ENCODE measurements at places on chromosomes 3 and 15.

GRCh38 chr15:100192097-100193080 lies 149.4 kb downstream of the ADAMTS17 start:
- no peak for DNase-seq

- DNase-seq: no peak
These were observed 475 bp downstream of the EIF4E3 start for GRCh38 chr3:71724584-71725270.

- DNase-seq: no peak
These were observed 296.7 kb upstream of the PROK2 start for GRCh38 chr3:72081471-72082185.

DNA sequence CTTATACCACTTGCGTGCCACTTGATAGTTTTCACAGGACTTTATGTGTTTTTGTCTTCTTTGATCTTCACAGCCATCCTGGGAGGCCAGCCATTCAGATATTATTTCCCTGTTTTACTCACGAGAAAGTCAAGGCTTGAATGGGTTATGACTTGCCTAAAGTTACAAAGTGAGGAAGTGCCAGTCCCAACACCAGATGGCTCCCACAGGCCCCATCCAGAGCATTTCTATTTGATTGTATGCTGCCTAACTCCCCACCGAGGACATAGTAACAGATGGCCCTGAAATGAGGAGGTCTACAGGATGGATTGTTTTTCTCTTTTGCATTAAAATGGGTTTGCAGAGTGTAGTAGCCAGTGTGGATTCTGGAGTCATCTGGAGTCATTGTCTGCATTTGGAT lies 74.5 kb downstream of the SPTSSB start:
- no peak for DNase-seq

DNA sequence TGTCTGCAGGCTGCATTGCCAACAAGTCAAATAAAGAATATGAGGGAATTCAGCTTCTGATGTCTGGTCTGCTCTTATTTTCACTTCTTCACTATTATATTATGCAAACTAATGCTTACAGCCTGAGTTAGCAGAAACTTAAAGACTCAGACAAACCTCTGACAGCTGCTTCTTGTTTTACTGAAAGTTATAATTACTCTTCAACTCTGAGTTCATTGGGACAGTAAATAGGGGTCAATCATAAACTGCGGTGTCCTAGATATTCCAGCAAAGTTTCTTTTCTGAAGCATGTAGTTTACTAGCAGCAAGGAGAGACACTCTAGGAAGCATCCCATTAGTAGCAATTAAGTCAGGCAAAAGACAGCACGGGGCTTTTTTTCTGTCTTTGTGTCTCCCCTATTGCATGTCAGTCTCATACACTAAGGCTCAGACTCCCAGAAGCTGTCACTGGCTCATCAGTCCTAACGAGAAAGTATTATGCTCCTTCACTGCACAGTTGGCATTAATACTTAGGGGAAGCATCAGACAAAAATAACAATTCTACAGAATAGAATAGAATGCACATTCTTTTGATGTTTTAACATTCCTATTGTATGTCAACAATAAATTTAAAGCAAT lies 1060.8 kb downstream of the ROBO1 start:
- DNase-seq: no peak

DNA sequence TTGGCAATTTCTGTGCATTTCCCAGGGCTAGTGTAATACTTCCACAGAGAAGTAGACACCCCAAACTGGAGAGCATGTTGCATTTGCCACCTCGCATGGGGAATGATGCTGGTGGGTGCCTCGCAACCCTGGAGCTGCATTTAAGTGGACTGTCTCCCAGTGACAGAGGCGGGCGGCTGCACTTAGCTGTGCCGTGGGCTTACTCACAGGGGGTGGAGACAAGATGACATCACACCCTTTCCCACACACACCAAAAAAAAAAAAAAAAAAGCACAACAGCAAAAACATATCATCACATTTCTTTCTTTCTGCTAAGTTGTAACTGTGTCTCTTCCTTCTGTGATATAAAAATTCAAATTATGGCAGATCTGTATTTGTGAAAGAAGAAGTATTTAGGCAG lies at the start of gene ABI3BP:
Gene ABI3BP, minus strand, starts transcription at position 113 of the 400 bp plus-strand sequence. Its CDS starts 37 bp downstream, at position 76.
- DNase-seq: no peak

GRCh38 chr15:74252291-74252690 lies 16.2 kb downstream of the CCDC33 start:
- no peak for DNase-seq

DNA sequence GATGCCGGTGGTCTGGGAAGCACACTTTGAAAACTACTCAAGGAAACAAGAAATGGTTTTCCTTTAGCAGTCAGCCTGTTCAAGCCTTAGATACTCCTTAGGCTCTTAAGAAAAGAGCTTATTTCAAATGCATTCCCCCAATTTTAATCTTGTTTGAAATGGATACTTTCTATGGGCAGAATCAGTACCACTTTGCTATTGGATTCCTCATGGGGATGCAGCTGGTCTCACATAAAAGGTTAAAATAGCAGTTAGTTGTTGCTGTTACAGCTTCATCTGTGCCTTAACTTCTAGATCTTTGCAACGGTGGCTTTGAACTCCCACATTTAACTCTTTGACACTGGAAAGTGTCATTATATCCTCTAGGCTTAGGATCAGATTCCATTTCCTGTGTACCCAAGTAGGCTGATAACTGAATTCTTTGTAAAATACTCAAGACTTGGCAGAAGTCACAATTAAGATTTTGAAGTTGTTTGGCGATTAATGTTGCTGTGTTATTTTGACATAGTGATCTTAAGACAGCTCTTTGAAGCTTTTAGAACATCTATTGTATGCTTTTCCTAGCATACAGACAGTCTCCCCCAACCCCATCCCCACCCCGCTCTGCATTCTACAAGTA lies 2.2 kb downstream of the THBS1 start:
- DNase-seq: no peak

DNA sequence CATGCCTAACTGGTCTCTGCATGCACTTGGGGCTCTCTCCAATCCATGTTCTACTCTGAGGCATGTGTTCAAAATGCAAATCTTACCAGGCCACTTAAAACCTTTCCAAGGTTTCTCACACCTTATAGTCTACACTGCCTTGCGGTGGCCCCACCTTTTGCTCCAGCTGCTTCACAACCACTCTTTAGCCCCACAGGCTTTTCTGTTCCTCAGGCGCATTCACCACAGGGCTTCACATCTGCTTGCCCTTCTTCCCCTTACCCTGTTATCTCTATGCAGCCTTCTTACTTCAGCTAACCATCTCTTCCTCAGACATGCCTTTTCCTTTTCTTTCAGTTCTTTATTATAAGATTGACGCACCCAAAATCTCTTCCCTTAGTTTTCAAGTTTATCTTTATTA lies 37.8 kb downstream of the MINDY4B start:
- no peak for DNase-seq

- DNase-seq: no peak
These were observed 40.2 kb upstream of the ARF4 start for GRCh38 chr3:57637391-57637790.

DNA sequence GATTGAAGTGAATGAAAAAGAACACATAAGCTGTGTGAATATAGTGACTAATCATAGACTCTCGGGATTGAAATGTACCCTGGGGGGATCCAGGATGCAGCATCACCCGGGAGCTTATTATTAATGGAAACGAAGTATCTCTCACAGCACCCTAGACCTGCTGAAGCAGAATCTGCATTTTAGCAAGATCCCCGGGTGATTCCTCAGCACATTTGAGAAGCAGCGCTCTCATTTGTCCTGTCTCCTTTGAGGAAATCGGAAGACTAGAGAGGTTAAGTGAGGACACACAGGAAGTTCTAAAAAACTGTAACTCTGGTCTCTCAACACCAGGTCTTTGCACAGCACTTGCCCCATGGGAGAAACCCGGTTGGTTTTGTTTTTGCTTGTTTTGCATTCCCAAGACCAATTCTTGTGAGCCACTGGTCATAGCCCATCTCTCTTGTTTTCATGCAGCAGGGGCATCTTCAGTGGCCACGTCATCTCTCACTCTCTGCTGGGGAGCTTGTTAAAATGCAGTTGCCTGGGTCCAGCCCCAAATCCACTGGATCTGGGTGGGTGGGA lies 30.2 kb downstream of the ZNF710 start:
- DNase-seq: no peak

DNA sequence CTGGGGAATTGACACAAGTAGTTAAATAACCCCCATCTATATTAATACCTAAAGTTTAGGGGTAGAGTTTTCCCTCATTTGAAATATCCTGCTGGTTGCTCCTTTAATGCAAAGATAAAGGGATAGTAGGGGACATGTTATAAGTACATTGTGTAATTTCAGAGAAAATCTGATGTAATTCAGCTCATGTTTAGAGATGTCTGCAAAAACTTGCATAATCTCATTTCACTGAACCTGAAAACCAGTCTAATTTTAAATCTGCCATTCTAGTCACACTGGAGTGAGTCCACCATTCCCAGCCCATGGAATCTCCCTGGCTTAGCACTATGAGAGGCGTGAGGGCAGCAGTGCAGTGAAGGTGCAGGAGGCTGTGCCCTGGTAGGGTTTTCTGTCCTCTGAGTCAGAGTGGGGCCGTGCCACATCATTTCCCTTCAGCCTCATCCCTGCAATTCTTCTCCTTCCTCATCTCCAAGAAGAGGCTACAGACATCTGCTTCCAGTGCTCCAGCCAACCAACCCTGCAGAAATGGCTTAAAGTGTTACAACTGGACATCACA lies 246.3 kb upstream of the UMPS start:
- DNase-seq: no peak

GRCh38 chr15:49712162-49712561 lies 91.3 kb downstream of the DTWD1 start:
- no peak for DNase-seq

- DNase-seq: no peak
These were observed 23.6 kb downstream of the SETD5 start for GRCh38 chr3:9420850-9421549.

- no peak for DNase-seq
These were observed 601.4 kb downstream of the CADM2 start for GRCh38 chr3:85560088-85560785.

GRCh38 chr3:69532547-69533224 lies 146.8 kb upstream of the FRMD4B start:
- no peak for DNase-seq

DNA sequence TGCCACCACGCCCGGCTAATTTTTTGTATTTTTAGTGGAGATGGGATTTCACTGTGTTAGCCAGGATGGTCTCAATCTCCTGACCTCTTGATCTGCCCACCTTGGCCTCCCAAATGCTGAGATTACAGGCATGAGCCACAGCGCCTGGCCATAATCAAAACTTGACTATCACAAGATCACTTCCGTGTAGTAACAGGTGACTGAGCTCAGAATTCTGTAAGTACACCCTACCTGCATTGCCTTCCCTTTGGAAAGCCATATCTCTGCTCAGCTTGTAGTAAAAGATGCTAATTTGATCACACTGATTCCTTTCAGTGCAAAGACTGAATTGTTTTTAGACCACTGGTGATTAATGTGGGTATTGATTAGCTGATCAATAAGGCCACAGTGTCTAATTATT lies 167.1 kb downstream of the SHOX2 start:
- no peak for DNase-seq

DNA sequence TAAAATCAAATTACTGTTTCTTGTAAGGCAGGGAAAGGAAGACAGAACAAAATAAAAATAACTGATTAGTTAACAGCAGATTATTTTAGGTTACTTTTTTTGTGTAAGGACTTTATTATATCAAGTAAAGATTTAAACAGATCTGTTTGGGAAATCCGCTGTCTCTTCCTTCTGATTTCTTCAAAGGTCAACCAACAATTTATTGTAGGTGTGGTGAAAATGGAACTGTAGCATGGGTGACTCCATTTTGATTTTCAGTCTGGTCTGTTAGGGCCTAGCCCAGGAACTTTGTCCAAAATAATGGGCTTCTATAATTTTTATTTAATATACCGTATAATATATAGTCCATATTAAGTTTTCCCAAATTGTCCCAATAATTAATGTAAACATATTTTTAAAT lies 13.5 kb upstream of the IDH2 start:
- DNase-seq: no peak

- DNase-seq: no peak
These were observed 191.1 kb downstream of the GREM1 start for GRCh38 chr15:32908872-32909271.

DNA sequence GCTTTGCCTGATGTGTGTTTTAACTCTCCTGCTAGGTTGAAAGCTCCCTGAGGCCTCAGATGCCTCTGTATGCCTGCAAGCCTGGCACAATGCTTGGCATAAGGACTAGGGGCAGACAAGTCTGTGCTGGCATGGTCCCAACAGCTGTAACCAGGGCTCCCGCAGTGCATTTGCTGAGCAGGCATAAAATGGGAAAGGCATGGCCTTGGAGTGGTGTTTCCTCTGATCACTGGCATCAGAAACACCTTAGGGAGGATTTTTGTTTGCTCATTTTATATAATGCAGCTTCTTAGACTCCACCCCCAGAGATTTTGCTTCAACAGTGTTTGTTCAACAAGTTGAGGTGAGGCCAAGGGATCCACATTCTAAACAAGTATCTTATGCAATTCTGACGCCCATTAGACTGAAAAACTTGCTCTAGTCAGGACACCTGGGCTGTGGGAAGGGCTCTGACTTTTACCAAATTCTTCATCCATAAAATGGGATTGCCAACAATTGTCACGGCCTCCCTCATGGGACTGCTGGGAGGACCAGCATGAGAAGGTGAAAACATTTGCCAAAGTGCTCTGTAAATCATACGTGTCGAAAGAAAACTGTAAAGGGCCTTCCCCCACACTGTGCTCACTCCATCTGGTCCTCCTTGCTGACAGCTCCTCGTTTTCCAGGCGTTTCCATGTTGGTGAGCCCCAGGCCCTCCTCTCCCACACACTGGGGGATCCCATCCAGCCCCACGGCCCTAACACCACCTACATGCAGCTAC lies 43.1 kb downstream of the STARD5 start:
- no peak for DNase-seq

DNA sequence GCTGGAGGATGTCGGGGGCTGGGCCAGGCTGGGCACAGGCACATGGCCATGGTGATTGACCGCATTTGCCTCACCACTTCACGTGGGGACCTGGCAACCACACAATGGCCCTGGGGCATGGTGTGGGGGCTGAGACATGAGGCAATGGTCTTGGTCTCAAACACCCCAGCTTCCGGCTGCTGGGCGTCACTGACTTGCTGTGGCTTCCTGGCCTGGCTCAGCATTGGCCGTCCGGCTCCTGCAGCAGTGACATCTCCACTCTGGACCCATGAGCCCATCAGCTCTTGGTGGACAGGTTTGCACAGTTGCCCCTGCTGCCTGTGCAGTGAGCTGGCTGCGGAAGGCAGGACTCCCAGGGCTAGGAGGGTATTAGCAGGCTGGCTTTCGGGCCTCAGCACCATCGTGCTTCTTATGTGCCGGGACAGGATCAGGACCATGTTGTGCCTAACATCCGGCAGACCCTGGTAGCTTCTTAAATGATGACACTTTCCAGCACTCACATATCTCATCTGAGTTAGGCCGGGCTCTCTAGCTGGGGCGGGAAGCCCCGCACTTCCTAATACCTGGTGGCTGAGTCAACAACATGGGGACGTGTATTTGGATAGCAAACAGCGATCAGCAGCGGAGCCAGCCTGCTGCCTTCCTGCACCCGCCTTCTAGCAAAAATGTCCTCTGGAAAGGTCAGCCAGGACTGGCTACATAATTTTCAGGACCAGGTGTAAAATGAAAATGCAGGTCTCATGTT lies 34.1 kb downstream of the ZNF710 start:
- no peak for DNase-seq

All from activated T-helper 1 cell treated with anti-CD3 and anti-CD28 coated beads, Interleukin-2, amount 50 U/mL, for 16 hours (primary cell).